Activated CD8-positive, alpha-beta memory T cell treated with anti-CD3 and anti-CD28 coated beads for 1 hour (primary cell): ENCODE measurements at places on chromosomes 1 and 21.
A peak's percentile ranks its signal among the peaks of the same experiment; 100 is the strongest.

- DNase-seq: no peak
These were observed 11.0 kb upstream of the WNT4 start for GRCh38 chr1:22153660-22154437.

GRCh38 chr1:233172201-233172600 is 123.3 kb downstream of the PCNX2 start:
- DNase-seq: no peak

GRCh38 chr1:41726899-41727748 is 191.6 kb downstream of the HIVEP3 start:
- DNase-seq: no peak

DNA sequence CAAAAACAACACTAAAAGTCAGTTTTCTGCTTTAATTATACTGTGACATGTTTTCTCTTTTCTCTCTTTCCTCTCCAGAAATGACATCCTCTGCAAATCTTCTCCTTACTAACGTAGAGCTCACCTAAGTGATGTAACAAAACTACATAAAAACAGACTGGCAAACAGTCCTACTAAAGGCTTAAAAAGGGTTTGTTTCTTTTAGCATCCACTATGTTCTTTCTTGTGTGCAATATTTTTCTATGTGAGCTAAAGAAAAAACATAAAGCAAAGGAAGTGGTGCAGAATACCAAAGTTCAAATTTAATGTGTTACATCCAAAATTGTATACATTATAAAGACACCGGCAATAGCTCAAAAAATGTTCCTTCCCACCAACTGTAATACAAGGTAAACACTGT is 14.5 kb downstream of the USP24 start:
- DNase-seq: no peak

- no peak for DNase-seq
These were observed 67.8 kb downstream of the SIK1 start for GRCh38 chr21:43358940-43359822.

GRCh38 chr21:20617130-20617529 is 381.1 kb upstream of the NCAM2 start:
- no peak for DNase-seq

DNA sequence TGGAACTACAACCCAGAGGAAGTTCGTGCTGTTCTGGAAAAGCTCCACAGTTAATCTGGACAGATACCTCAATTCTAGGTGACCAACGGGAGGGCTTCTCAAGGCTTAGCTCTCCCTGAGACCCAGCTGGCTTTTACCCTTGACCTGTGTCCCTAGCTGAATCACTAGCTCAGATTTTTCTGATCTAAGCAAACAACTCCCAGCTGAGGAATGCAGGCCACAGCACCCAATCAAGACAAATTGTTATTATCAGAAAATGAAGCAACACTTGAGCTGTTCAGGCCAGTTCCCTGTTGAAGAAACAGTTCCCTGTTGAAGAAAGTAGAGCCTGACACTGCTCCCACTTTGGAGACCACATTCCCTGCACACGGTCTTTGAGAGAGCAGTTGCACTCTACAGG is 16.0 kb downstream of the DIO1 start:
- DNase-seq: no peak

DNA sequence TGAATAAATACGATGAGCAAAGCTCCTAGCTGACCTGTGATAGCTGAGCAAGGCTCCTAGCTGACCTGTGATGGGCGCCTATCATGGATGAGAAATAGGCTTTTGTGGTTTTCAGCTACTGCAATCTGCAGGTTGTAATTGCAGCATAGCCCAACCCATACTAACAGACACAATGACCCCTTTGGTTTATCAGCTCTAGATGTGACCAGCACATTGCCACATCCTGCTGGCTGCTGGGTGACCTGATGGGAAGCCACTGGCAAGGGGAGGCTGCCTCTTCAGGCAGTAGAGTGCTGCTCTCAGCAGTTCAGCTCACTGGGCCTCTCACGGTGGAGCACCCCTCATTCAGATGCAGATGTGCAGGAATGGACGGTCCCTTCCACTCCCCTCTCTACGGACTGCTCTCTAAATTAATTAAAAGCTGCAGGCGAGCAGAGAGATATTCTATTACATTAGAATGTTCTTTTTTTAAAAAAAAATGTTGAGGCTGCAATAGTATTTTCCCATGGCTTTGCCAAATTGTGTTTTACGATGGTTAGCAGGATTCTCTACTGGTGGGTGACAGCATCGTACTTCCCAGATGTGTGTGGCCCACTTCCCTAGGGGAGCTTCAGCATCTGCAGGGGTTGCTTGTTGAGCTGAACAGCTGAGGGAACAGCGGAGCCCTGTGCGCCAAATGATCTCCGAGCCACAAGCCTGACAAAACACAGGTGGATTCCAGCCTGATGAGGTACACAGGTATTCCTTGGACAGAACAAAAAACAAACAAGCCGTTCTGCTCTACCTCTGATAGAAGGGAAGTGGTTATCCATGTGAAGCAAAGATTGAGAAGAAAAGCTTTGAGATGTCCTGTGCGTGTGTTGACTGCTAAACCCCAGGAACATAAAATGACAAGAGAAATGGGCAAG is 65.0 kb downstream of the SYT6 start:
- DNase-seq: no peak

DNA sequence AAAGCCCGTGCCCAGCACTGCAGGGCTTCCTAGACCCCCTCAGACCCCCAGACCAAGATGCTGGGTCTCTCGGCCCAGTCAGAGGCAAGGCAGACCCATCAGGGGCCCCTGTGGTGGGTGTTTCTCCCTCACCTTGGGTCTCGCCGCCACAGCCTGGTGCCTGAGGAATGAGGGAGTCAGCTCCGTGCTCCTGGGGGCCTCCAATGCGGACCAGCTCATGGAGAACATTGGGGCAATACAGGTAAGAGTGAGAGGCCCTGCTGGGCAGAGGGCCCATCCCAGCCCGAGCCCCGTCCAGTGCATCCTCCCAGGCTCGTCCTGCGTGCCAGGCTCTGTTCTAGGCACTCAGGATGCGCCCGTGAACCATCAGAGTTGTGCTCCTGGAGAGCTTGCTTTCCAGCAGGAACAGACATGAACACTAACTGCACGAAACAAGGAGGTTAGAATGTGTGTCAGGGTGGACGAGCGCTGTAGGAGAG is 51.5 kb downstream of the KCNAB2 start:
- no peak for DNase-seq

- DNase-seq: no peak
These were observed 103.7 kb downstream of the NCAM2 start for GRCh38 chr21:21101911-21102310.

GRCh38 chr1:154186177-154186576 is 5.7 kb downstream of the TPM3 start:
- DNase-seq: peak; percentile 20

- no peak for DNase-seq
These were observed 5.9 kb upstream of the AURKAIP1 start for GRCh38 chr1:1380860-1381259.

DNA sequence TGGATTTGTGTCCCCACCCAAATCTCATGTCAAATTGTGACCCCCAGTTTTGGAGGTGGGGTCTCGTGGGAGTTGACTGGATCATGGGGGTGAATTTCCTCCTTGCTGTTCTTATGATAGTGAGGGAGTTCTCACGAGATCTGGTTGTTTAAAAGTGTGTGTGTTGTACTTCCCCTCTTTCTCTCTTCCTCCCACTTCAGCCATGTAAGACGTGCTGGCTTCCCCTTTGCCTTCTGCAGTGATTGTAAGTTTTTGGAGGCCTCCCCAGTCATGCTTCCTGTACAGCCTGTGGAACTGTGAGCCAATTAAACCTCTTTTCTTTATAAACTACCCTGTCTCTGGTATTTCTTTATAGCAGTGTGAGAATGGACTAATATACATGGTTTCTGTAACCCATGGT is 64.6 kb downstream of the RHOU start:
- no peak for DNase-seq

- DNase-seq: peak; percentile 13
These were observed 323.1 kb upstream of the FAM78B start for GRCh38 chr1:166489670-166490436.

GRCh38 chr1:240255922-240256321 is 164.2 kb downstream of the FMN2 start:
- DNase-seq: no peak

GRCh38 chr1:7456722-7457082 is 314.4 kb upstream of the VAMP3 start:
- DNase-seq: no peak

- no peak for DNase-seq
These were observed 137.2 kb downstream of the DHRS3 start for GRCh38 chr1:12480748-12481362.

DNA sequence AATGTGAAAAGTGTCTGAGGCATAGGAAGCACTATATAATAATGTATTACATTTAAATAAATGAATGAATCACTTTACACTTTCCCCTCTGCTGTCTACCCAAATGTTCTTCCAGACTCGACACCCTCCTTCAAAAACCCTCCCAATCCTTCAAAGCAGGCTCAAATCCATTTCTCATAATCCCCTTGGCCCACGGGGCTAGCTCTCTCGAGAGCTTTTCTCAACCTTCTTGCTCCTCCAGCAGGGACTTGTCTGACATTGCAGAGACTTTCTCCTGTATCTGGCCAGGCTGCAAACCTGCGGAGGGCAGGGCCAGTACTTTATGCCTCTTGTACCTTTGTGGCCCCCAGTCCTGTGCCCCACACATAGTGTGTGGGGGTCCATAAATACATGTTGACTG is 14.1 kb upstream of the CNTN2 start:
- DNase-seq: no peak

DNA sequence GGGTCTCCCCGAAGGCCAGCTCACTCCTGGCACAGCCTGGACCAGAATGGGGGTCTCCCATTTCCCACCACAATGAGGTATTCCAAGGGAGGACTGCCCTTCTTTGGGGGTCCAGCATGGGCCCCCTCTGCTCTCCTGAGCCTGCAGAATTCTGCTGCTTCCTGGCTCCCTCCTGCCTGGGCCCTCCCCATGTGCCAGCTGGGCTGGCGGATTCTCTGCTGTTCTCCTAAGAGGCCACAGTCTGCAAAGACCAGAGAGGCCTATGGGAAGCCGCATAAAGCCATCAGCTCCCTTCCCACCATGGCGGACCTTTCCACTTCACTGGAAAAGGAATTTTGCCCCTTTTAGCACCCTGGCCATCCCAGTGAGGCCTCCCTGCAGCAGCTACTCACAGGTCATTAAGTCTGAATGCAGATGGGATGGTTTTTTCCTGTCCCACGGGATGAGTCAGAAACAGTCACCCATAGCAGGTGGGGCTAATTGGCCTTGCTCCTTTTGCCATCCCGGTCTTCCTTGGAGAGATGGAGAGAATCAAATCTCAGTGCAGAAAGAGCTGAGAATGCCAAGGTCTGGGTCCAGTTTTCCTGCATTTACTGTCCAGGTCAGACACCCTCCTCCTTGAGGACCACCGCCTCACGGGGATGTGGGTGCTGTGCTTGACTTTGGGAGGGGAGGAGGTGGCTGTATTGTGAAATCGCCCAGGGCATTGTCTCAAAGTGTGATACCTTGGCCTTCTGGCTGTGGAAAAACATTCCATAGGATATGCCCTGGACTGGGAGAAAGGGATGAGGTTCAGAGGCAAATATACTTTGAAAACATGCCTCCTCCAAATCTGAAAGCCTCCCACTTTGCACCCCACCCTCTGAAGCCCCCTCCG is 23.2 kb downstream of the MYBPH start:
- no peak for DNase-seq

DNA sequence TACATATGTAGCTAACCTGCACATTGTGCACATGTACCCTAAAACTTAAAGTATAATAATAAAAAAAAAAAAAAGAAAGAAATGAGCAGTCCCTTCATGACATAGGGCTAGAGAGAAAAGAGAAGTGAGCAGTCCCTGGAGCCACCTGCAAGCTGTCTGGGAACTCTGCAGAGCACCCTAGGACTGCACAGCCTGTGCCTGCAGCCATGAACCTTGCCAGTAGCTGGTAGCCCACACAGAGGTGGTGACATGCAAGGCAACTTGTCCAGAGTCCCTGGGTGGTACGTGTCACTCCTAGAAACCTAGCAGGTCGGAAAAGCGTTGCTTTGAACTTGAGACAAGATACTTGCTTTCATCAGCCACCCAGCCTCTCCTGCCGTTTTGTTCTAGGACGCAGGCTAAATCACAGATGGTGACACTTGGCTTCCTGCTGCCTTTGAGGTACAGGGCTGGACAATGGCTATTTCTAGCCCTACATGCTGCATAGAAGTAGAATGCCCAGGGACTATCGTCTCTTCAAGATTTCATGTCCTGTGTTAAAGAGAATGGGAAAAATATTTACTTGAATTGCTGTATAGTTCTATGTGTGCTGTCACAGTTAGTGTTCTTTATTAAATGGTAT is 260.9 kb downstream of the LTN1 start:
- DNase-seq: no peak

GRCh38 chr1:35655196-35655595 is 13.9 kb upstream of the PSMB2 start:
- DNase-seq: no peak

DNA sequence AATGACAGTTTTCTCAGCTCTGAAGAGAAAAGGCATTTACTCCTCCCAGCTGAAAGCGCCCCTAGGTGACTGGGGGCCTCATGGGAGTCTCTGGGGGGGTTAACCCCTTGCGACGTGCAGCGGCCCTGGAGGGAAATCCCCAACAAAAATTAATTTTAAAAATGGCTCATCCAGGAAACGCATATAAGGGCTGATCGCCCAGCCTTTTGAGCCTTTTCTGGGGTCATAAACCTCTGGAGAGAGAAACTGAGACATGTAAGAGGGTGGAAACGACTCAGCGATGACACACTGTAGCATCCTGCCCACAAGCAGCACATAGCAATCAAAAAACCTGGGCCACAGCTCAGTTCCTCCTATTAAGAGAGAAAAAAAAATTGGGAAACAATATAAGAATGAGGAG is 20.4 kb upstream of the HPDL start:
- no peak for DNase-seq

DNA sequence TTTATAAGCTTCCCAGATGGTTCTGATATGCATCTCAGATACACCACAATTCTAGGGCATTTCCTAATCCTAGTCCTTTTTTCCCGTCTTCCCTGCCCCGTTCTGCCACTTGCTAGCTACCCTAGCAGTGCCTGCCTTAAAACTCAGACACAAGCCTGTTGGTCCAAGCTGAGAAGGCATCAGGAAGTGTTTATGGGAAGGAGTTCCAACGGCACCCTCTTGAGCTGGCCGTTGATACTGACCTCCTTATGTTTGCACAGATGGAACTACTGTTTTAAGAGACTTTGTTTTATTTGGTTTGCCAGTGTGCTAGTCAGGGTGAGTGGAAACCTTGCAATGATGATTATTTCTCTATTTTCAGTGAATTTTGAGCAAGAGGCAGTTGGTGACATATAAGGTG is 67.2 kb downstream of the UCK2 start:
- DNase-seq: no peak

- no peak for DNase-seq
These were observed 135.6 kb downstream of the DUSP10 start for GRCh38 chr1:221606256-221606655.

GRCh38 chr1:205703072-205703471 is 22.8 kb upstream of the SLC45A3 start:
- no peak for DNase-seq

- DNase-seq: no peak
These were observed 160.8 kb upstream of the SGIP1 start for GRCh38 chr1:66373157-66373591.

DNA sequence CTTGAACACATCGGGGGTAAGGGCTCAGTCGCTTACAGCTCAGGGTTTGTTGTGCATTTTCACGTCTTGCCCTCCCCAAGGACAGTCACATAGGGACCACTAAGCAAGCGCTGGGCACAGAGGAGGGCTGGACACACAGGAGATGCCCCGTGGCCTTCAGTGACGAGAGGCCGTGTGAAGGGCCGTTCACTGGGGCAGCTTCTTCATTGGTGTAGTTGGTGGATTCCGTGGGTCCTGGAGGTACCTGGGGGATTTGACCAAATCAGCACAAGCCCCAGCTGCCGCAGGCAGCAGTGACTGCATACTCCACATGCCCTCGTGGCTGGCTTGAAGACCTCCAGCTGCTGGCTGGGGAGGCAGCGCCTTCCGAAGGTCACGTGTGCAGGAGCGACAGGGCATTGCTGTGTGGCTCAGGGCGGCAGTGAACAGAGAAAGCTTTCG is 100.8 kb upstream of the C1orf174 start:
- no peak for DNase-seq
